HFFc6 (cell line): ENCODE measurements at places on chromosomes 4 and X. TPM values are rescaled to one million over a fixed set of nuclear protein-coding genes. Genes with fewer than 3 reads are reported as not detected.

MAGEB10 gene
- total RNA-seq = not detected in 2 replicates

EDA2R gene
- total RNA-seq = 23.8 to 24.6 TPM (median 24.0 TPM) in 3 replicates

USP17L13 gene
- not detected in 3 replicates for total RNA-seq

NPNT gene
- total RNA-seq = not detected in 2 replicates

VEGFD gene
- total RNA-seq = not detected in 2 replicates

GAGE2A gene
- not detected in 3 replicates for total RNA-seq

S100G gene
- total RNA-seq = not detected in 3 replicates

PARM1 gene
- total RNA-seq = 0.05 to 0.20 TPM in 2 of 3 replicates, not detected in the other

GRCh38 chr4:80387390-80388283 lies 52.1 kb downstream of the CFAP299 start:
- no peak overlapping the region for H3K27ac ChIP-seq
- no peak overlapping the region for H3K4me3 ChIP-seq
- no peaks in the 10 kb centered on the region for H3K27me3 ChIP-seq

GRCh38 chr4:7539659-7540058 lies 104.9 kb upstream of the PSAPL1 start:
- no peak overlapping the region for H3K27ac ChIP-seq
- 0 out of 2 replicates have a peak, but pooled peaks cover 5% of the 10 kb centered on the region for H3K36me3 ChIP-seq
- peaks cover 26% of the 10 kb centered on the region for H3K27me3 ChIP-seq
- no peak for DNase-seq
- no peaks in the 10 kb centered on the region for H3K4me1 ChIP-seq

GRCh38 chr4:52701207-52701606 lies 42.1 kb upstream of the USP46 start:
- no peak for DNase-seq
- no peak overlapping the region for H3K27ac ChIP-seq
- no peak overlapping the region for H3K4me3 ChIP-seq
- peaks cover 6% of the 10 kb centered on the region for H3K4me1 ChIP-seq
- H3K27me3 ChIP-seq = peaks cover 2% of the 10 kb centered on the region; the same call in 1 of the 2 replicates

- no peaks in the 10 kb centered on the region; the same call in none of the 2 replicates for H3K27me3 ChIP-seq
- H3K27ac ChIP-seq = no peak overlapping the region
- H3K36me3 ChIP-seq = no peaks in the 10 kb centered on the region
- H3K4me1 ChIP-seq = peaks cover 12% of the 10 kb centered on the region
Observed at GRCh38 chrX:2965965-2966364, 36.8 kb upstream of the ARSD start.

- no peaks in the 10 kb centered on the region for H3K27me3 ChIP-seq
- no peak for DNase-seq
- no peak overlapping the region for H3K27ac ChIP-seq
- H3K4me3 ChIP-seq = no peak overlapping the region
Observed at GRCh38 chr4:141912831-141913230, 276.4 kb downstream of the IL15 start.

- no peak overlapping the region for H3K4me3 ChIP-seq
- H3K36me3 ChIP-seq = no peaks in the 10 kb centered on the region
- no peak for DNase-seq
- no peaks in the 10 kb centered on the region for H3K4me1 ChIP-seq
- no peaks in the 10 kb centered on the region for H3K27me3 ChIP-seq
Observed at GRCh38 chrX:50594788-50595187, 124.2 kb upstream of the DGKK start.

GRCh38 chrX:102517326-102517725 lies 787 bp upstream of the TMSB15A start:
- no peak overlapping the region for H3K27ac ChIP-seq
- DNase-seq = peak; percentile 11
- H3K4me3 ChIP-seq = peak overlapping the region; percentile 89; the same call in 1 of the 2 replicates
- H3K36me3 ChIP-seq = no peaks in the 10 kb centered on the region

GRCh38 chr4:83255584-83255983 lies 29.0 kb downstream of the COQ2 start:
- H3K27ac ChIP-seq = peak overlapping the region; percentile 98
- peak; percentile 85 for DNase-seq
- H3K36me3 ChIP-seq = peaks cover 20% of the 10 kb centered on the region
- no peak overlapping the region for H3K4me3 ChIP-seq
- H3K4me1 ChIP-seq = peaks cover 73% of the 10 kb centered on the region

DNA sequence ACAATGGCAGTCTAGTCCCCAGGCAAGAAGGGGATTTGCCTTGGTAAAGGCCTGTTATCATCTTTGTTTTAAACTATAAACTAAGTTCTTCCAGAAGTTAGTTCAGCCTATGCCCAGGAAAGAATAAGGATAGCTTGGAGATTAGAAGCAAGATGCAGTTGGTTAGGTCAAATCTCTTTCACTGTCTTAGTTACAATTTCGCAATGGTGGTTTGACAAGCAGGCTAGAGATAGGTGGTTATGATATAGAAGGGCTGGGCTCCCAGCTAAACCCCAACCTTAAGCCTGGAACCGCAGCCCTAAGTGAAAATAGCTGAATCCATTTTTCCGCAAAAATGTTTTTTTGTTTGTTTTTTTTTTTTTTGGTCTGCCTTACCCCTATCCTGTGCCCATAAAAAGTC lies 41.8 kb upstream of the NEIL3 start:
- H3K36me3 ChIP-seq = no peaks in the 10 kb centered on the region
- peaks cover 5% of the 10 kb centered on the region; the same call in 1 of the 2 replicates for H3K4me1 ChIP-seq
- no peak overlapping the region for H3K27ac ChIP-seq
- no peak overlapping the region for H3K4me3 ChIP-seq

- DNase-seq = peak; percentile 42
- no peak overlapping the region for H3K4me3 ChIP-seq
- H3K27me3 ChIP-seq = no peaks in the 10 kb centered on the region; the same call in 1 of the 2 replicates
- H3K27ac ChIP-seq = no peak overlapping the region
Observed at GRCh38 chrX:24259544-24260240, 54.2 kb downstream of the SUPT20HL2 start.

DNA sequence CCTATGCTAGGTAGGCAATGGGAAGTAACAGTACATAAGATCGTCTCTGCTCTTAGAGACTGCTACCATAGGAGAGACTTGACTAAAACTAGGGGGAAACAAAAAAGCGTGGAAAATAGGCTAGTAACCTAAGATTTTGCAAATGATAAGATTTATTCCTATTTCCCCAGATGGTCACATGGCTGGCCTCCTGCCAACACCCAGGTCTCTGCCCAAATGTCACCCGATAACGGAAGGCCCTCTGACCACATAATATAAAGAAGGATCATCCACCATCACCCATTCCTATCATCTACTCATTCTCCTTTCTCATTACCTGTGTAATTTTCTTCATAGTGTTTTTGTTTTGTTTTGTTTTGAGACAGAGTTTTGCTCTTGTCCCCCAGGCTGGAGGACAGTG lies 4.7 kb downstream of the LAMP2 start:
- no peaks in the 10 kb centered on the region for H3K36me3 ChIP-seq
- H3K27ac ChIP-seq = no peak overlapping the region
- H3K4me1 ChIP-seq = peaks cover 11% of the 10 kb centered on the region
- H3K27me3 ChIP-seq = peaks cover 1% of the 10 kb centered on the region; the same call in 1 of the 2 replicates
- no peak overlapping the region for H3K4me3 ChIP-seq

DNA sequence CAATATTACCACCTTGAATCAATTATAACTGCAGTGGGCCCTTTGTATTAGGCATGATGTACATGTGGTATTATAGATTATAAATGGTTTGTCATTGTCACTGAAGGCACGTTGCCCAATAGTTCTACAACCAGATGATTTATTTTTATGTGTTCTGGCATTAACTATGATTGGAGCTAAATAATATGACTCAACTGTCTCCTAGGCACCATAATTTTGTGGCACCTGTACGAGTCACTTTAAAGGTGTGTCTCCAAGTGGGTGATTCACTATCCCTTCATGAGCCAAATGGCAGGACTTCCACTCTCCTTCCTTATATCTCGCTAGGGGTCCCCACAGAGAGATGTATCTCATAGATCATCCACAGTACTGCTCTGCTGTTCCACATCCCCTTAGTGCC lies 6.1 kb upstream of the SMPX start:
- H3K36me3 ChIP-seq = no peaks in the 10 kb centered on the region
- no peaks in the 10 kb centered on the region for H3K4me1 ChIP-seq
- H3K27me3 ChIP-seq = peaks cover 3% of the 10 kb centered on the region
- no peak for DNase-seq
- no peak overlapping the region for H3K27ac ChIP-seq

DNA sequence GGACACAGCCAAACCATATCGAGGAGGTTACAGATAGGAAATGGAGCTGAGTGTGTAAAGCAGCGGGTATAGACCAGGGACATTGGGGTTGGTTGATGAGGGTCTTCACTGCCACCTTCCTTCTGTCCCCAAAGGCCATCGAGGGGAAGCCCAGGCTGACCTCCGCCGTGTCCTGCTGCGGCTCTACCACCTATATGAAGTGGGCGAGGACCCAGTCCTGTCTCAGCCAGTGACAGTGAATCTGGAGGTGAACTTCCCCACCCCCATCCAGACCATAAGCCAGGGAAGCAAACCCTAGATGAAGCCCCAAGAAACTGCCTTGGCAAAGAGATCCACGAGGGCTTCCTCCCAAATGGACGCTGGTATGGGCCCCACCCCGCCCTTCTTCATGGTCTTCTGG lies 23.2 kb upstream of the MRFAP1 start:
- H3K27me3 ChIP-seq = no peaks in the 10 kb centered on the region
- no peaks in the 10 kb centered on the region for H3K4me1 ChIP-seq
- H3K36me3 ChIP-seq = peaks cover 30% of the 10 kb centered on the region

DNA sequence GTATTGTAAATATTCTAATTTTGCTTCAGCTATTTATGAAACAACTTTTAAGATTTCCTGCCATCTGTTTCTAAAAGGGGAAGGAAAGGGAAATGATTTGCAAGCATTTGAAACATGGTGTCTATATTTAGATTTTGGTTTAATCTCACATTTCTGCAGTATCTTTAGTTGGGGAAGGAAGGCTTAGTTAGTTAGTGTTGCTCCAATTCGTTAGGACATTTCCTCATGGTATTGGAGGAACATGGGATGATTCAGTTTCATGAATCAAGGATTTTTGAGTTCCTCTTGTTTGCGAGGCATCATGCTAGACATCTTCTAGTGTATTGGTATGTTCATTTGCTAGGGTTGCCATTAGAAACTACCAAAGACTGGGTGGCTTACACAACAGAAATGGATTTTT lies 20.5 kb upstream of the TMEM192 start:
- H3K27ac ChIP-seq = no peak overlapping the region
- no peaks in the 10 kb centered on the region for H3K4me1 ChIP-seq
- no peaks in the 10 kb centered on the region for H3K36me3 ChIP-seq
- DNase-seq = no peak
- no peak overlapping the region for H3K4me3 ChIP-seq

DNA sequence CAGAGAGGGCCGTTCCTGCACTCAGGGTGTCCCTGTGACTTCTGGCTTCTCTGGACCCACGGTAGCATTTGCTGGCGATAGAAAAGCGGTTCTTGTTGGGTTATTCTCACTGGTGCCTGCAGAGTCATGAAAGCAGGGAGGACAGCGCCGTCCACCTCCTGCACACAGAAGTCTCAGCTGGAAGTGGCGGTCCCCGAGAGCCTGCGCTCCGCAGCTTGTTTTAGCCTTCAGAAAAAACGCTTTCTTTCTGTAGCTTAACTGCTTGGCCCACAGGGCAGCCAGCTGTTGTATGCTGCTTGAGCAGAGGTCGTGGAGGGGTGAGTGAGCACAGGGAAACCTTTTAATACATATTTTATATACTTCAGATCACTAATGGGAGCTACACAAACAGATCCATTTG lies 400.7 kb upstream of the FAT1 start:
- H3K4me1 ChIP-seq = peaks cover 21% of the 10 kb centered on the region
- no peak overlapping the region for H3K27ac ChIP-seq
- no peaks in the 10 kb centered on the region for H3K36me3 ChIP-seq
- DNase-seq = no peak
- H3K27me3 ChIP-seq = no peaks in the 10 kb centered on the region
- H3K4me3 ChIP-seq = no peak overlapping the region

GRCh38 chr4:38178392-38178995 lies 218.3 kb downstream of the PTTG2 start:
- H3K36me3 ChIP-seq = no peaks in the 10 kb centered on the region
- H3K27ac ChIP-seq = no peak overlapping the region
- 0 out of 2 replicates have a peak, but pooled peaks cover 2% of the 10 kb centered on the region for H3K27me3 ChIP-seq
- no peak for DNase-seq
